NCI-H774 (cell line): ENCODE measurements at places on chromosomes 7 and 10.

DNA sequence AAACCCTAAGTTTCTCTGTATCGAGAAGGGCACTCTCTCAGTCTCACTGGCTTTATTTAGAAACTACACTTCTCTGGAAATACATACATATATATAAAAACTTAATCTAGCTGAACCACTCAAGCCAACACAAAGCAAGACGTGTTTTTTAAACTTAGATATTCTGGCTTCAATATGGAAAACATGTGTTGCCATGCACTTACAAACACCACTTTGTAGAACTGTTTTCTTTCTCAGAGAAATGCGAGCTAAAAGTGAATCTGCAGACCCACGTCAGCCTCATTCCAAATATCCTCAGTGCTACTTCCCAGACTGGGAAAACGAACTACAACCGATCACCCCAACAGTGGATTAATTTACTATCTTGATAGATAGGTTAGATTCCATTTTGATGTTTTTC, 1.7 kb downstream of the CCDC3 start:
- DNase-seq: no peak

DNA sequence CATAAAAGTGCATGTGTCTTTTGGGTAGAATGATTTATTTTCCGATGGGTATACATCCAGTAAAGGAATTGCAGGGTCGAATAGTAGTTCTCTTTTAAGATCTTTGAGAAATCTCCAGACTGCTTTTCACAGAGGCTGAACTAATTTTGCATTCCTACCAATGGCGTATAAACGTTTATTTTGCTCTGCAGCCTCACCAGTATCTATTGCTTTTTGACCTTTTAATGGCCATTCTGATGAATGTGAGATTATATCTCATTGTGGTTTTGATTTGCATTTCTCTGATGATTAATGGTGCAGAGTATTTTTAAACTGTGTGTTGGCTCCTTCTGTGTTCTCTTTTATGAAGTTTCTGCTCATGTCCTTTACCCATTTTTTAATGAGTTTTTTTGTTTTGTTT, 1020.1 kb downstream of the NXPH1 start:
- DNase-seq: no peak

DNA sequence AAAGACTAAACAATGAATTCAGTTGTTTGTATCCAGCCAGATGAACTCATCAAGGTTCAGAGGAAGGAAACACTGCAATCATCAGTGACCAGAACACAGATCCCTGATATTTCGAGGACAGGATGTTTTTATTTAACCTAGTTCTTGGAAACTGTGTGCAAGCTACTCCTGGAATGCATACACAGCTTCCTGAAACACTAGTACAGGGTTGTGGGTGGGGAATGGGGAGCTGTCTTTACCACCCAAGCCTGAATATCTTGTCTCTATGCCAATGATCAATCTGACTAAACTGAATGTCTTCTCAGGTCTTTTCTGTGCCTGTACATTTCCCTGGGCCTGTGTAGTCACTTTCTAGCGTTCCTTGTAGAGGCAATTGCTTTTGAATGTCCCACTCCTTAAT, 374.6 kb downstream of the CALN1 start:
- no peak for DNase-seq

- DNase-seq: no peak
Measured at GRCh38 chr7:129848436-129848835, 104.3 kb downstream of the UBE2H start.

GRCh38 chr10:129792141-129792540, 171.9 kb downstream of the EBF3 start:
- no peak for DNase-seq

DNA sequence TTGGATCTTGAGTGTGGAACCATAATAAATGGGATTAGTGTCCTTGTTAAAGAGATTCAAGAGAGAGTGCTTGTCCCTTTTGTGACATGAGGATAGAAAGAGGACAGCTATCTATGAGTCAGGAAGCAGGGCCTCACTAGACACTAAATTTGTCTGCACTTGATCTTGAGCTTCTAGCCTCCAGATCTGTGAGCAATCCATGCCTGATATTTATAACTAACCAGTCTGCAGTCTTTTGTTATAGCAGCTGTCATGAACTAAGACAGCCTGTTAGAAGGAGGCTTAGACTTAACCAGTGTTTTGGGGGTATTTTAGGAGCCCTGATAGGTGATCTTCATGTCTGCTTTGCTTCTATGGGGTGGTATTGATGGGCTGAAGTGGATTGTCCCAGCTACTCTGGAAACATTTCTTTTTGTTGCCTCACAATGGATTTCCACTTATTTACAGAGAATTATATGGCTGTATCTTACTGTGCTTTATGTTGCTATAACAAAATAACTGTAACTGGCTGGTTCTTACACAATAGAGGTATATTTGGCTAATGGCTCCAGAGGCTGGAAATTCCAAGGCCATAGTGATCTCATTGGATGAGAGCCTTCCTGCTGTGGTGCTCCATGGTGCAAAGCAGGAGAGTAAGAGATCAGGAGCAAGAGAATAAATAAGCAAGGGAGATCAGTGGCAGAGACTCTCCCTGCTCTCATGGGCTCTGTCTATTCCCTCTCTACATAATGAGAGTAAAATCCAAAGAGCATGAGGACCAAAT, 23.4 kb upstream of the AKR1C3 start:
- no peak for DNase-seq

- no peak for DNase-seq
Measured at GRCh38 chr10:126135177-126135576, 238.8 kb downstream of the FANK1 start.

DNA sequence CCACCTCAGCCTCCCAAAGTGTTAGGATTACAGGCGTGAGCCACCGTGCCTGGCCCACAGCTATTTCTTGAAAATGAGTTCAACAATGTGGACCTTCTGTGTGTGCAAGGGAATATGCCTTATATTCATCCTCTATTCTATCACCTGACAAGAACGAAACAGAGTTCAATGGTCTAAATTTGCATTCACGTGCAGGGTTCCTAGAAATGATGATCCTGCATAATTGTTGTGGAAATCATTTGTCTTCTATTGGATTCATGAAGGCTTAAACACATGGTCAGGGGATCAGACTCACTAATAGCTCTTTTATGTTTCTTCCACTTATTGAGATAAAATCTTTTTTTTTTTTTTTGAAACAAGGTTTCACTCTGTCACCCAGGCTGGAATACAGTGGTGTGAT, 23.7 kb downstream of the PAPSS2 start:
- no peak for DNase-seq
